Omental fat pad (tissue), 4 donors: ENCODE measurements at places on chromosomes 3 and 15. TPM values are rescaled to one million over a fixed set of nuclear protein-coding genes. Genes with fewer than 3 reads are reported as not detected.

The PLAAT1 gene
- not detected for total RNA-seq

The NPAP1 gene
- not detected for total RNA-seq

The DPH3 gene
- total RNA-seq, result 30.6 TPM

The TRH gene
- total RNA-seq, result 0.65 TPM
